Stimulated activated CD8-positive, alpha-beta memory T cell treated with anti-CD3 and anti-CD28 coated beads, Interleukin-15, amount 100 ng/mL, for 24 hours (primary cell): ENCODE measurements at places on chromosomes 6 and 20.
A peak's percentile ranks its signal among the peaks of the same experiment; 100 is the strongest.

GRCh38 chr6:14354919-14355572 is 237.5 kb downstream of the CD83 start:
- no peak for DNase-seq

- peak; percentile 52 for DNase-seq
These were observed 4.8 kb upstream of the ZKSCAN8 start for GRCh38 chr6:28136585-28137504.

DNA sequence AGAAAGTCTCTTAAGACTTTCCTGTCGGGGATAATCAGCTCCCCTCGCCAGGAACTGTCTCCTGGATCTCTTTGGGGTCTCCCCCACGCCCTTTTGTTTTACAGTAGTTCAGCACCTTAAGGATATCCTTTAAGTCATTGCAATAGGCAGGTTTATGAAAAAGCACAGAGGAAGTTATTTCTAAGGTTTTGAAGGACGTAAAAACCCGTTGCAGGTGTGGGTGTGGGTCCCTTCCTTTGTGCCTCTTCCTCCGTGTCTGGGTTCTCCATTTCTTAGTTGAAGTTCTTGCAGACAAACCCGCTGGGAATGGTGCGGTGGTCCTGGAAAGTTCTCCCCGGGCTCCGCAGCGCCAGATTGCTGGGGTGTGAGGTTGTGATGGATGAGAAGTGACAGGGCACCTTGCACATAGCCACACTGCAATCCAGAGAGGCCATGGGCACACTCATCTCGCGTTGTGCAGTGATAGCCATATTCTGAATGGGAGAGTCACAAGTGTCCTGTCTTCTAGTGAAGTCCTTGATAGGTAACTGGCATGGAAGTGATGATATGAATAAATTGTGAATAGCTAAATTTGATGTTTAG is 65.2 kb downstream of the GTF2H5 start:
- no peak for DNase-seq

DNA sequence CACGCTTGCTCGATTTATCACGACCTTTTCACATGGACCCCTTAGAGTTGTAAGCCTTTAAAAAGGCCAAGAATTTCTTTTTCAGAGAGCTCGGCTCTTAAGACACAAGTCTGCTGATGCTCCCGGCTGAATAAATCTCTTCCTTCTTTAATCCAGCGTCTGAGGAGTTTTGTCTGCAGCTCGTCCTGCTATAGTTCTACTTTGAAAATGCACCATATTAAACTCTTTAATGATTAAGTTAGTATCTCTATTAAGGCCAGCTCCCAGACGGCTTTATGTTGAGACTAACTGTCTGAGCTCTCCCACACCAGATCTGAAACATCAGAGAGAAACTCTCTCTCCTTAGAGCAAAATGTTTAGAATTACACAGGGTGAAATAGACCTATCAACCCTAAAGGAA is 18.0 kb upstream of the GSTA3 start:
- no peak for DNase-seq

- DNase-seq: no peak
These were observed 60.0 kb upstream of the EPB41L1 start for GRCh38 chr20:36094497-36094896.

DNA sequence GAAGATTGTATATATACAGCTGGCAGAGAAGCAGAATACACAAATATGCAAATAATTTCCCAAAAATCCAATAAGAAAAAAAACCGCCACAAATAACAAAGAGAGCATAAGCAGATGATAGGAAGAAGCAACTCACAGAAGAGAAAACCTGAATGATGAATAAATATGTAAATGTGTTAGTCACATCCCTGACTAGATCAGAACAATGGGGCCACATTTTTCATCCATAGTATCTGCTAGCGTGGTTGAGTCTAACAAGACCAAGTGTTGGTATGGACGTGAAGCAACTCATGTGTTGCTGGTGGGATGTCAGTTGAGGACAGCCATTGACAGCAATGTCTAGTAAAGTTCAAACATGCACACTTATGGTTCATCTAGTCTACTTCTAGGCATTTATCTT is 3.9 kb upstream of the SLC22A3 start:
- DNase-seq: no peak

GRCh38 chr6:111430605-111431376 is 52.2 kb downstream of the REV3L start:
- DNase-seq: no peak

DNA sequence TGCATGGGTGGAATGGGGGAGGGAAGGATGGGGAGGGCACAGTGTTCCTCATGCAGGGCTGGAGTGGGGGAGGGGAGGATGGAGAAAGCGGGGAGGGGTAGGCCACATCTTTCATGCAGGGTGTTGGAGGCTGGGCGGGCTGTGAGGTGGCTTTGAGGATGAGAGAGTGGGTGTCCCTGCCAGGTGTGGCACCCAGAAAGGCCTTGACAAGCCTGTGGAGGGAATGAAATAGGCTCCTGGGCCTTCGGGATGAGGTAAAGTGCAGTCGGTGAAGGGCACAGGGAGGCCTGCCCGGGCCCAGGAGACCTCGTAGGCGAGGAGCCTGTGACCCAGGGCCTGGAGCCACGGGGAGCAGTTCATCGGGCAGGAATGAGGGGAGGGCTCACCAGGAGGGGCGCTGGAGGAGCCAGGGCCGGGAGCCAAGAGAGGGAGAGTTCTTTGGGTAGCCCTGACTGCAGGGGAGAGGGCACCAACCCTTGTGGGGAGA is 7.6 kb downstream of the CEBPB start:
- DNase-seq: no peak

DNA sequence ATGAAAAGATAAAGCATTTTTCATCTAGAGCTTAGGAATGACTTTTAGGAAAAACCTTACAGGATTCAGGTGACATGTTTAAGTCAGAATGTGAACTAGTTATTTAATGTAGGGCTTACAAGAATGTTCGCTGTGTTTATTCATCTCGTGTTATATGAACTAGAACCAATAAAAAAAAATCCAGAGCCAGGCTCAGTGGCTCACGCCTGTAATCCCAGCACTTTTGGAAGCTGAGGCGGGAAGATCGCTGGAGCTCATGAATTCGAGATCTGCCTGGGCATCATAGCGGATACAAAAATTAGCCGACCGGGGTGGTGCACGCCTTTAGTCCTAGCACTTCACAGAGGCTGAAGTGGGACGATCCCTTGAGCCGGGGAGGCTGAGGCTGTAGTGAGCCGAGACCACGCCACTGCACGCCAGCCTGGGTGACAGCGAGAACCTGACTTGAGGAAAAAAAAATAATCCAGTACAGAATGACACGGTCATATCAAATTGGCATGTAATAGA is 46.3 kb downstream of the OR2B2 start:
- no peak for DNase-seq

DNA sequence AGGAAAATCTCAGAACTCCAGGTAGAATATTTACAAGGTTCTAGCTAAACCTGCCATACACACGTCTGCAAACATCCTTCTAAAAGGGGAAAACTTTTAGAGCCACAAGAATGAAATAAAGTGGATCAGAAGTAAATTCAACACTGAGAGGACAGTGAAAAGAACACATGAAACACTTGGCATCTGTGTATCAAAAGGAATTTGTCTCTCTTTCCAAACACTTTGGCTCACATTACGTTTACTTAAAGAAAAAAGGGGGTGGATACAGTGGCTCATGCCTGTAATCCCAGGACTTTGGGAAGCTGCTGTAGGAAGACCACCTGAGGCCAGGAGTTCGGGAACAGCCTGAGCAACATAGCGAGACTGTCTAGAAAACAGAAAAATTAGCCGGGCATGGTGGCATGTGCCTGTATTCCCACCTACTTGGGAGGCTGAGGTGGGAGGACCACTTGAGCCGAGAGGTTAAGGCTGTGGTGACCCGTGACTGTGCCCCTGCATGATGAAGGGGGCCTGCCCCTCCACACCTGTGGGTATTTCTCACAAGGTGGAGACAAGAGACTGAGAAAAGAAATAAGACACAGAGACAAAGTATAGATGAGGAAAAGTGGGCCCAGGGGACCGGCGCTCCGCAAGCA is 35.4 kb downstream of the NINL start:
- DNase-seq: no peak

DNA sequence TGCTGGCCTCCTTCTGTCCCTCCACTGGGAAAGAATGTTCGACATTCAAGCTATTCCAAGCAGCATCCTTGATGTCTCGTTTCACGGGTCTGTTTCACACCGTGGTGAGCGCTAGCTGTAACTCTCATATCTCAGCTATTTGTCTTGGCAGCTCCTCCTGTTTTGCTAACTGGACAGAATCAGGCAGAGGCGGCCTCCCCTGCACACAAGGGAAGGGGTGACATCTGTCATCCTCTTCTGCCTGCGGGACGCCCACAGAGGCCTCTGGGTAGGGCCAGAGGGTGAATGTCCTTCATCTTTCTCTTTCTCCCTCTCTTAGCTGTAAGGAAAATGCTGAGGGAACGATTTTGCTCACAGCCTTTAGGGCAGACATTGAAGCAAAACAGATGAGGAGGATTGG is 232.8 kb upstream of the GMDS start:
- no peak for DNase-seq

GRCh38 chr6:125432963-125433362 is 131.2 kb upstream of the HDDC2 start:
- no peak for DNase-seq

DNA sequence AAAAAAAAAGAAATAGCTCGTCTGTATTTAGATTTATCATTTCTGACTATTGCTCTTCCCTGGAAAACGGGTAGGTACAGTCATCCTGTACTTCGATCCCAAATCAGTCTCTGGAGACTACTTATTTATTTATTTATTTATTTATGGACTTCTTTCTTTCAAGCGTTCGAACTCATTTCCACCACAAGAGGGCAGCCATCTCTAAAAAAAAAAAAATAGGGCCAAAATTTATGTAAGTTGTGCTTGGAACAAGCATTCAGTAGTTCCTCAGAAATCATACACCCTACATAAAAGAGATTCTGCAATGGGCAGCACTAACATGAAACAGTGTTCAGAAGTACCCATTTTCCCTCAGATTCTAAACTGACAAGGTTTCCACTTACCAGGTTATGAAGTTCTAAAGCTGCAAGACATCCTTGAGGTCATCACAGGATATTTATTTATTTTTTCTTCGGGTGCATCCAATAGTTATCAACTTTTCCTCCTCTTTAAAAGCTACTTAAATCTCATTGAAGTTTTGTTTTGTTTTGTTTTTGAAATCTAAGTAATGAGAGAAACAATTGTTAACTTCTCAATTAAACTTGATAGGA is 1.9 kb upstream of the BMP2 start:
- no peak for DNase-seq

DNA sequence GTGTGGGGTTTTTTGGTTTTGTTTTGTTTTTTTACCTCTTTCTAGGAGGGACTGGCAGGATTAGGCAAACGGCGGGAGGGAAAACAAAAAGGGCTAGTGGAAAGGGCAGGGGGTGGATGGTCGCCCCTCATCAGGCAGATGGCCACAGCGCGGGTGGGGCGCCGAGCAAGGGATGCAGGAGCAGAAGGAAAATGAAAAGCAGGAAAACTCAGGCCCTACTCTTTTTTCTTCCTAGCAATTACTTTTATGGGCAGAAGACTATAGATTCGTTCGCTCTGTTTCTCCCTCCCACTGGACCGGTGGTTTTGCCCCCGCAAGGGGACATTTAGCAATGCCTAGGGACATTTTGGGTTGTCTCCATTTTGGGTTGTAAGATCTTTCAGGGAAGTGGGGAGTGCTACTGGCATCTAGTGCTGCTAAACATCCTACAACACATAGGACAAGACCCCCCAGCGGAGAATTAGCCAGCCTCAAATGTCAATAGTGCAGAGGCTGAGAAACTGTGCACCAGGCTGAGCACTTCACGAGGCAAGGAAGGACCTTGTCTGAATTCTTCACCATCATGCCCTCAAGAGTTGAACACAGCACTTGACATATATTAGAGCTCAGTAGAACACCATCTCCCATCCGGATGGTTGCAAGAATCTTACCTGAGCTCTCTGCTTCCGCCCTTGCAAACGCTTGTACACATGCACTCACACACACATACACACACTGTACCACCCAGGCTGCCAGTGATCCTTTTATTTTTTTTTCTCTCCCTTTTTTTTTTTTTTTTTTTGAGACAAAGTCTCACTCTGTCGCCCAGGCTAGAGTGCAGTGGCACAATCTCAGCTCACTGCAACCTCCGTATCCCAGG is 4.8 kb upstream of the ZMYND8 start:
- DNase-seq: no peak

DNA sequence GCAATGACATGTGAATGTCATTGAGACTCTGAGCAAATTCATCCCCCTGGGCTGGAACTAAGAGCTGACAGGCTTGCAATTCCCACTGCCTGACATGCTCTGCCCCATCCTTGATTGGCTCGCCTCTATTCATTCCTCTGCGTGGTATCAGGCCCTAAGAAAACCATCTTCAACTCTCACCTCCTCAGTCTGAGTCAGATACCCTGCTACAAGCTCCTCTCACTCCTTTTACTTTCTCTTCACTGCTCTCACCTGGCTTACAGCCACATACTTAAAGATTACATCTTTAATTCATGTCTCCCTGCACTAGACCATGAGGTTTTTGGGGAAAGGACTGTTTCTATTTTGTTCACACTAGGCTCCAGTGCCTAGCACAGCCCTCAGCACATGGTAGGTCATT is 131.6 kb downstream of the KIF6 start:
- DNase-seq: no peak

DNA sequence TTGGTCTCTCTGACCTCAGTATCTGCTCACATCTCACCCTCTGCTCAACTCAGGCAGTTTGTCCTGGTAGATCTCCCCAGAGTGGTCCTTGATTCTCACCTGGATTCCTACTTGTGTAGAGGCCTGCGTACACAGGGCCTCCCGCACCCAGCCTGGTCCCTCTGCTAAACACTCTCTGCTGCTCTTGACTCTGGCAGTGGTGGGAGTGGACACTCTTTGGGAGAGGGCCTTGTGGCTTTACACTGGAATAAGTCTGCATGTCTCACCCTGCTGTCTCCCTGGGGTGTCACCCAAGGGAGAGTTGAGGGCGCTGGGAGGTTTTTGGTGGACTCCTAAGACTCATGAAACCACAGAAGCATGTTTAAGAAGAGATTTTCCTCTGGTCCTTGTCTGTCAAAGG is 57.3 kb upstream of the ECI2 start:
- no peak for DNase-seq

DNA sequence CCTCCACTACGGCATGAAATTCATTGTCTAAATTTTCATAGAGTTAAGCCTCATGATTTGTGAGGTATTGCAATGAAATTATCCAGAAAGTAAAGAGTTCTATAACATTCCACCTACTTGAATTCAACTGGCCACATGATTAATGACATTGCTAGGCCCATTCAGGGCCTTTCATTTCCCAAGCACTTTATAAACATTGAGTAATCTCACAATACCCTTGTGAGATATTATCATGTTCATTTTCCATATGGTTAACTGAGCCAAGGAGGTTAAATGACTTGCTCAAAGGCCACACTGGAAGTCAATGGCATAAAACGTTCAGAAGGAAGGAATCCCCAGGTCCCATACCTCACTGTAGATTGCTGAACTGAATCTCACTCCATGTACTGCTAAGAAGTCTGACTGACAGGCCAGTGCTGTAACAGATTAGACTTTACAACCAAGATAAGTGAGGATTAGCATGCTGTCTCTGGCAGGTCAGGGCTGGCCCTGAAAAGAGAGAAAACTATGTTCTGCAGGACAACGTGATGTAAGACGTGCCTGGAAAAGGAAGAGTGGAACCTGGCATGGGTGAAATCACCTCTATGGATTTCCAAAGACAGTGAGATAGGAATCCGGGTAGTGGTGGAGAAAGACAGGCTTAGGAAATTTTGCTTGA is 75.9 kb upstream of the SPACA1 start:
- no peak for DNase-seq

- DNase-seq: no peak
These were observed 90.8 kb downstream of the MYLK4 start for GRCh38 chr6:2659882-2660281.

- no peak for DNase-seq
These were observed 16.5 kb downstream of the RIPOR2 start for GRCh38 chr6:24919056-24919892.

- DNase-seq: no peak
These were observed 74.6 kb downstream of the MAP3K5 start for GRCh38 chr6:136717716-136717990.
